Body of pancreas (tissue), 4 donors: ENCODE measurements at places on chromosomes 1 and 21. TPM values are rescaled to one million over a fixed set of nuclear protein-coding genes. Genes with fewer than 3 reads are reported as not detected.

Gene FAM43B
- 3.6 TPM for total RNA-seq

Gene PRAMEF12
- not detected for total RNA-seq

- no peak for DNase-seq
Measured at GRCh38 chr21:35503671-35504070, 454.6 kb upstream of the RUNX1 start.

- no peak for DNase-seq
Measured at GRCh38 chr1:165481820-165482532, 37.0 kb upstream of the RXRG start.

- DNase-seq, result no peak
Measured at GRCh38 chr1:156150333-156151011, 2.9 kb upstream of the SEMA4A start.

DNA sequence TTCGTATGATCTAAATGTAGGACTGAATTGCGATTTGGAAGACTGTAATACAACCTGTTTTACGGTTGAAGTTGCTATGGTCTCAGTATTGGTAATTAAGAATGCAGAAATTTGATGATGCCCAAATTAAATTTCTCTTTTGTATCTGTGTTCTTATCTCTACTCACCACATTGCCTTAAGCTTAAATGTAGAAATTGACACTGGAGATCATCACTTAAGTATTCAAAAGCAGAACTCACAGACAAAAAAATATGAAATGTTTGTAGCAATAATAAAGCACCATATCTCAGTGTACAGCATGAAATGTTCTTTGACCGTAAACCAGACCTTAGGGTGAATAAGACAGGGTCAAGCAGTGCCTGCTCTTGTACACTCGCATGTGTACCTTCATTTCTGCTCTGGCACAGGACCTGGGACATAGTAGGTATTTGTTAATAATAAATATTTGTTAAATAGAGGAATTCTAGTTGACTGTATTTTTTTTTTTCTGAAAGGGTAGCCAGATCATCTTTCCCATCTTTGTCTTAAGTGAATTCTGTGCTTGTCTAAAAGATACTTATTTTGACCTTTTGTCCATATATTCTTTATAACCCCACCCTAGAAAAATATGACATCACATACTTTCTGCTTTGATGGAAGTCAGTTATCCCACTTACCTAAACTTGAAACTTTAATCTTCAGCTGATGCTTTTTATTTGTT lies 1.5 kb downstream of the CDC7 start:
- DNase-seq, result no peak

DNA sequence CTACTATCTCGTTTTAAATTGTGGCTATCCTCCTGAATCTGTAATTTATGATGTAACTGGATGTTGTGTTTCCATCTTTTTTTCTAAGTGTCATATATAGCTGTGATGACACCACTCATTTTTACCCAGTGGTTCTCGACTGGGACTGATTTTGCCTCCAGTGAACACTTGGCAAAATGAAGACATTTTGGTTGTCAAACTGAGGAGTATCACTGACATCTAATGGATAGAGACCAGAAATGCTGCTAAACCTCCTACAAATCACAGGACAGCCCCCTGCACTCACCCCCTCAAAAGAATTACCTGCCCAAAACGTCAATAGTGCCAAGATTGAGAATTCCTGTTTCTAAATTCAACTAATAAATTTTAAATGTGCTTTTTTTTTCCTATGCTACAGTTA lies 1.9 kb downstream of the TRMT13 start:
- DNase-seq, result no peak
